ENCODE measurements at places on chromosomes 12 and 14.
A peak's percentile ranks its signal among the peaks of the same experiment; 100 is the strongest.

- no peak for DNase-seq
Observed at GRCh38 chr12:67154901-67155300, 114.3 kb upstream of the CAND1 start.

- no peak for DNase-seq
Observed at GRCh38 chr14:38522724-38523123, 266.8 kb upstream of the CLEC14A start.

GRCh38 chr12:94458877-94459727 lies 565 bp downstream of the CEP83 start:
- DNase-seq: peak; percentile 28

DNA sequence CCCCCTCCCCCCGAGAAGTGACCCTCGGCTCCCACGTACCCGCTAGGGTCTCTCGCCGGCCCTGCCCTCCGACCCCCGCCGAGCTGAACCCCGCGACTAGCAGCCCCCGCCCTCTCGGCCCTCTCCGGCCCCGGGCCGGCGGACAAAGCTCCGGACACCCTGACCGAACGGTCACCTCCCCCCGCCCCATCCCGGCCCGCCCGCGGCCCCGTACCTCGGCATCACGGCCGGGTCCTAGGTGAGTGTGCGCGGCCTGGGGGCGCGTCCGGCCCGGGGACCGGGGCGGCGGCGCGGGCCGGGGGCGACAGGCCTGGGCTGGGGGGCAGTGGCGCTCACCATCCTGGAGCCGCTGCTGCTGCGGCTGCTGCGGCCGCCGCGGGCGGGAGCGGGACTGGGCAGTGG lies at the start of gene FIGNL2:
FIGNL2 (minus strand) TSS at position 393 of the 402 bp plus-strand sequence. CDS start 26,305 bp downstream, outside the sequence.
- no peak for DNase-seq

GRCh38 chr12:32379213-32379612 lies 20.1 kb upstream of the FGD4 start:
- no peak for DNase-seq

GRCh38 chr14:68502230-68502629 lies 290.6 kb downstream of the ZFP36L1 start:
- DNase-seq: no peak

- no peak for DNase-seq
Observed at GRCh38 chr14:61264010-61264571, 17.0 kb downstream of the TMEM30B start.

DNA sequence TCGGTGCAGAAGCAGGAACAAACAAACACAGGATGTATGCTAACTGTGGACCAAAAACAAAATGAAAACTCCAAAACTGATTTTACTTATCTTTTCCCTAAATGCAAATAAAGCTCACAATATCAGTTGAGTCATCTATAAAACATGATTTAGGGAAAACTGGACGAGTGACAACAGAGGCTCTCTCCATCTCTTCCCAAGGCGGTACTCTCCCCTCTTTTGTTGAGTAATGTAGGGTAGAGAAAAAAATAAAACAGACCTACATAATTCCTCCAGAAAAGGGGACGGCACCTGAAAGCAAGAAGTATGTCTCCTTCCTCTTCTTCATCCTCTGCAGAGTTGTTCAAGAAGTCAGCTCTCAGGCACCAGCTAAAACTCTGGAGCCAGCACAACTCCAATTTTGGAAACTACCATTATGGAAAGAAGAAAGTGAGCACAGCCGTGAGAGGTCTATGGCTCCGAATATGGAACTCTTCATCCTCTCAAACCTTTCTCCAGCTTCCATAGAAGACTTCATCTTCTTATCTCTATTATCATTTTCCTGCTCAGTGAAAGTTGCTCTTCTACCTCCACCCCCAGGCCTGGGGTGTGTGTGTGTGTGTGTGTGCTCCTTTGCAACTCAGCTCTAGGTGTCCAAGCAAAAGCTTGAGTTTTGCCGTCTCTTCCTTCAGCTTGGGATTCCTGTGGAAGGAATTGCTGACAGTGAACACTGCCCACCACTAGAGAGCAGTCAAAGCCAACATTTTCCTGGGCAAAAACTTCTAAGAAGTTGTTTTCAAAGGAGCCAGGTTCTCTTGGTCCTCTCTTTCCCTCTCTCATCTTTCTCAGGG lies 155.4 kb downstream of the DIO2 start:
- DNase-seq: peak; percentile 11

- no peak for DNase-seq
Observed at GRCh38 chr14:28780843-28781820, 14.5 kb downstream of the FOXG1 start.

- peak; percentile 66 for DNase-seq
Observed at GRCh38 chr12:75850721-75851462, 180.7 kb downstream of the PHLDA1 start.

DNA sequence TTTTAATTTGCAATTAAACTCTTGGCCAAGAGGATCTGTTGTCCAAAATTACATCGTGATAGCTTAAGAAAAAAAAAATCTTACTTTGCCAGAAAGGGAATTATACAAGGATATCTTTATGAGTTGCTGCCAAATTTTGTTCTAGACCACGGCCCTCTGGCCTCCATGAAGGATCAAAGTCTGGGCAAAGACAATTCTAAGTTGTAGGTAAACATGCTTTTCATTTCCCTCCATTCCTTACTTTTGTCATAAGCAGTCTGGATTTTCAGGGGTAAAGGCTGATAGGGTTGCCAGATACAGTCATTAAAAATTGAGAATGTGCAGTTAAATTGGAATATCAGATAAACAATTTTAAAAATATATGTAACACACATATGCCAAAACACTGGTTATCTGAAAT lies 135.1 kb downstream of the MON2 start:
- DNase-seq: no peak

- DNase-seq: no peak
Observed at GRCh38 chr14:95085321-95085720, 72.0 kb downstream of the DICER1 start.

DNA sequence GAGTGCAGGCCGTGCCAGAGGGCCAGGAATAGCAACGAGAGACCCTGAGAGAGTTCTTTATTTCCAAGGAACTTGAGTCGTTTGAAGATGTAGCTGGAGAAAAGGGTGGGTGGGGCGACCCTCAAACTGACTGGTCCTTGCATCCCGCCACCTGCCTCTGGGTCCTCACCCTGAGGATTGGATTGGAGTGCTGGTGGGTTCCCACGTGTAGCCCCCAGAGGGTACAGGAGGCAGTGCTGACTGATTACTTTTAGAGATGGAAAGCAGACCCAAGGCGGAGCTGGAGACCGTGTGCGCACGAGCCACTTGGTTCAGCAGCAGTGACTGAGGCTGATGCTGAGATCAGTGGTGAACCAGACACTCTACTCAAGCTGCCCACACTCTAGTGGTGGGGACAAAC lies 6.9 kb downstream of the EMG1 start:
- DNase-seq: no peak

- no peak for DNase-seq
Observed at GRCh38 chr12:124682425-124683151, 115.2 kb upstream of the NCOR2 start.

GRCh38 chr12:11987901-11988300 lies 82.8 kb upstream of the BCL2L14 start:
- no peak for DNase-seq

DNA sequence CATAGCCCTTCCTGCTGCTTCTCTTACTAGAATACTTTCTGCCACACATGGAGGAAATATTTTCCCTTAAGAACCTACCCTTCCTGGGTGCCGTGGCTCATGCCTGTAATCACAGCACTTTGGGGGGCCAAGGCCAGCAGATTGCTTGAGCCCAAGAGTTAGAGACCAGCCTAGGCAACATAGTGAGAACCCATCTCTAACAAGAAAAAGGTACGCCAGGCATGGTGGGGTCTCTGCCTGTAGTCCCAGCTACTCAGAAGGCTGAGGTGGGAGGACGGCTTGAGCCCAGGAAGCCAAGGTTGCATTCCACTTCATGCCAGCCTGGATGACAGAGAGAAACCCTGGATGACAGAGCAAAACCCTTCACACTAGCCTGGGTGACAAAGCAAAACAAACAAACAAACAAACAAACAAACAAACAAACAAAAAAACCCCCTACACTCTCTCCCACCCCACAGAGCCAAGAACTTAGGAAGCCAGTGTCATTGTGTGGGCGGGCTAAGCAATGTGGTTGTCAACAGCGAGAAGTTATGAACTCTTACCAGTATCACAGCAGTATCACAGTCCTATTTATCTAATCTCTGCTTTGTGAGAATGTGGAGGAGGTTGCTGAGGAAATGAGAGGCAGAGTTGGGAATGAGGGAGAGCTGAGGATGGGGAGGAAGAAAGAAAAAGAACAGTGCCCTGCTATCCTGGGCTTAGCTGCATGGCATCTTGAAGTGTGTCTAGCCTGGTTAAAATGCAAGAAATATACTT lies 53.8 kb upstream of the CLEC14A start:
- no peak for DNase-seq

- DNase-seq: no peak
Observed at GRCh38 chr12:24044941-24045703, 95.7 kb upstream of the SOX5 start.

GRCh38 chr12:64256166-64256800 lies 34.2 kb upstream of the KICS2 start:
- DNase-seq: peak; percentile 68

- DNase-seq: no peak
Observed at GRCh38 chr12:79634957-79635471, 55.8 kb downstream of the PAWR start.

DNA sequence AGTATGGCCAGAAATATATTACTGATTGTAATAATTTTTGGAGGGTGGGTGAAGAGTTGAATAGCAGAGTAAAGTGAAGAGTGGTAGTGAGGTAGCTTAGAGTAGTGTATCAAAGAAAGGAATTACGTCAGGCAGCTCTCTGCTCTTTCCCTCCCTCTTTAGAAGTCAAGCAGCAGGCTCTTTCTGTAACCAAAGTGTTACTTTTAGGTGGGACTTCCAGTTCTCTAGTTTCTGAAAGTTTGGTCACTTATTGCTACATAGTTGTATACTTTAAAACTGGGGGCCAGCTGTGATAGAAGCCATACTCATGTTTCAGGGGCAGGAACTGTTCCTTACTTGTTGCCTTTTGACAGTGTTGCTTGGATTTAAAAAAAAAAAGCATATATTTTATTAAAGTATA lies 30.6 kb downstream of the ATF7IP start:
- no peak for DNase-seq

DNA sequence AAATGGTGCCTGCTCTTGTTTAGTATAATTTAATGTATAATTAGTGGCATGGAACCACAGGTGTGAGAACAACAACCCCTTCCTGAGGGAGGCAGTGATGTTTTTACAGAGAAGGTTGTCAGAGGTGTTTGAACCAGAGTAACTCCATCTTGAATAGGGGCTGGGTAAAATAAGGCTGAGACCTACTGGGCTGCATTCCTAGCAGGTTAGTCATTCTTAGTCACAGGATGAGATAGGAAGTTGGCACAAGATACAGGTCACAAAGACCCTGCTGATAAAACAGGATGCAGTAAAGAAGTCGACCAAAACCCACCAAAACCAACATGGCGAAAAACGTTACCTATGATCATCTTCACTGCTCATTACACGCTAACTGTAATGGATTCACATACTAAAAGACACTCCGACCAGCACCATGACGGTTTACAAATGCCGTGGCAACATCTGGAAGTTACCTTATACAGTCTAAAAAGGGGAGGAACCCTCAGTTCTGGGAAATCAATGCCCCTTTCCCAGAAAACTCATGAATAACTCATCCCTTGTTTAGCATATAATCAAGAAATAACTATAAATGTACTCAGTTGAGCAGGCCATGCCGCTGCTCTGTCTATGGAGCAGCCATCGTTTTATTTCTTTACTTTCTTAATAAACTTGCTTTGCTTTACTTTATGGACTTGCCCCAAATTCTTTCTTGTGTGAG lies 47.8 kb upstream of the LTA4H start:
- no peak for DNase-seq

DNA sequence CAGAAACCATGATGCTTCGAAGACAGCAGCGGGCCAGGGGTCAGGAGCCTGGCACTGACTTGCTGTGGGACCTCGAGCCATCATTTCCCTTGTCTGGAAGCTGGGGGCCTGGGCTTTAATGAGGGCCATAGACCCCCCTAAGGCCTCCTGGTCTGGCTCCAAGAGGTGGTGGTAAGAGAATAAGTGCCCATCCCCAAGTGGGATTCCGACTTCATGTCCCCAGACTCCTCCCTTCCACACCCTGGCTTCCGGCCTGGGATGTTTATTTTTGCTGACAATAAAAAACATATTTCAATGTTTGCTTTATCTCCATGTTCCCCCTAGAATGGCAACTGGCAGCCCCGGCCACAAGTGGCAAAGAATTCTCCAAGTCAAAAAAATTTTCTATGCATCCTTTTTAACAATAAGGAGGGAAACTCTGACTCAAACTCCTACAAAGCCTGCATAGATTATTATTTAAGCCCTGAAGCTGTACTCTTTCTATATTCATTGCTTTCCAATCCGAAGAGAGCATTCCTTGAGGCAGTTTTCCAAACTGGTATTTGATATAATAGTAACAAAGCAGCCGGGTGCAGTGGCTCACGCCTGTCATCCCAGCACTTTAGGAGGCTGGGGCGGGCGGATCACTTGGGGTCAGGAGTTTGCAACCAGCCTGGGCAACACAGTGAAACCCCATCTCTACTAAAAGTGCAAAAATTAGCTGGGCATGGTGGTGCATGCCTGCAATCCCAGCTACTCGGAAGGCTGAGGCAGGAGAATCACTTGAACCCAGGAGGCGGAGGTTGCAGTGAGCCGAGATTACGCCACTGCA lies 84.0 kb downstream of the ITPK1 start:
- no peak for DNase-seq

DNA sequence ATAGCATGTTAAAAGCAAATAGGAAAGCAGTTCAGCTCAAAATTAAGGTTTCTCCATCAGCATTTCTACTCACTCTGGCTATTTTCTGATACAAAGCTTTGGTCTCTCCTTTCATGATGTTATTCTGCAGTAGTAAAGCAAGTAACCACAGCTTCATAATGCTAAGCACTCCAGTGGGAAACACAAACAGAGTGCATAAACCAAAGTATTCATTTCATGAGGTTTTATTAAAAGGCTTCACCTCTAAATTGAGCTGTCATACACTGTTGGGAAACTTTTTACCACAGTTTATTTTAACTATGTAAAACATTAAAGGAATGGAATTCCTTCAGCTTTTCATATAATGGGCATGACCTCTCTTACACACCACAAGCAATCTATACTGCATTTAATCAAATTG lies 157.9 kb upstream of the LMO3 start:
- DNase-seq: no peak

GRCh38 chr12:107129315-107129930 lies 36.1 kb upstream of the CRY1 start:
- DNase-seq: no peak

GRCh38 chr14:80653956-80654355 lies 287.6 kb downstream of the CEP128 start:
- DNase-seq: no peak

GRCh38 chr12:83168751-83169150 lies 482.0 kb downstream of the TMTC2 start:
- DNase-seq: no peak

- DNase-seq: no peak
Observed at GRCh38 chr12:7679251-7680045, 13.7 kb upstream of the APOBEC1 start.
